ENCODE measurements at places on chromosomes 11 and 22.
A peak's percentile ranks its signal among the peaks of the same experiment; 100 is the strongest.

GRCh38 chr11:119460582-119460981 is 37.6 kb upstream of the THY1 start:
- peak; percentile 50 for DNase-seq

DNA sequence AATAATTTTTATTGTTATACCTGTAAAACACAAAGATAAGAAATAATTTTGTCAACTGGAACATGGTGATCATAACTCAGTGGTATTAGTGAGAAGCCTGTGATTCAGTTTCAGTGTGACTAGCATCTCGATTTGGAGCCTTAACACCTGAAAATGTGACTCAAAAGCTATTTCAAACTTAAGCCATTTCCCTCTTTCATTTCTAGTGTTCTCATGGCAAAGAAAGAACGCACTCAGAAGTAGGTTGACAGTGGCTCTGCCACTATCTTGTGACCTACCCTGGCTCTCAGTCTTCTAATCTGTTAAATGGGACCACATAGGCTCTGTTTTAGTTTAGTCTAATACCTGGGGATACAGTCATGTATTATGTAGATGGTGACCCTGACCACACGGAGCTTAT is 62.7 kb downstream of the ISX start:
- no peak for DNase-seq

DNA sequence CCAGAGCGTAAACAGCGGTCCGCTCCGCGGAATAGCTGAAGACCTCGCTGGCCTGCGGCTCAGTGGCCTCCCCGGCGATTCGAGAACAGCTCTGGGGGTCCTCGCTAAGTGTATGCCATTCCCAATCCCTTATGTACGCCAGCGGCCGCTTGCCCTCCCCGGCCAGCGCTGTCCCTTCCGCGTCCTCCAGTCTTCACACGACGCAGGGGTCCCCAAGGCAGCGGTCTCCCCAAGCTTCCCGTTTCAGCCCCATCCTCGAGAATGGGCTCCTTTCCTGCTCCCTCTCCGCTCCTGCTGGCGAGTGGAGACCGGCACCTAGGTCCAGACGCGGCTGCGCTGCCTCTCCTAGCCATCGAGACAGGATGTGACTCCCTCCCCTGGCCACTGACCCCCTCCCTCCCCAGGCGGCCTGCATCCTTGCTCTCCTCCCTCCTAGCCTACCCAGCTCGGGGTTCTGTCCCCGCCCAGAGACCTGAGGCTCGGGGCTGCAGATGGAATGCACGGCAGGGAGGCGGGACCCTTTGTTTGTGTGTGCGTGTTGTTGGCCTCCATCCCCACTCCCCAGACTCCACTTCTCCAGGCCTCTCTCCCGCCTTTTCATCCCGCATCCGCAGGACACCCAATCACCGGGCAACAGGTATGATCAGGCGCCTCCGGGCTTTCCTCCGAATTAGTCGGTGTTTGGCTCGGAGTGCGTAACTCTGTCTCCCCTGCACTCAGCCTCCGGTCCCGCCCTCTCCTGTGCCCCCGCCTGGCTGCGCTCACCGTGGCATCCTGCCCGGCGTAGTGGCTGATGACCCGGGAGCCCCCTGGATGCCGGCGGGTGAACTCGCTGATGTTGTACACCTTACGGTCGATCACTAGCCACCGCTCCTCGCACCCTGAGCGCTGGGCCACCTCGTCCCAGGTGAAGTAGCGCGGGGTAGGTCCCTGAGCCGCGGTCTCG is 740 bp downstream of the FADS1 start:
- no peak for DNase-seq

DNA sequence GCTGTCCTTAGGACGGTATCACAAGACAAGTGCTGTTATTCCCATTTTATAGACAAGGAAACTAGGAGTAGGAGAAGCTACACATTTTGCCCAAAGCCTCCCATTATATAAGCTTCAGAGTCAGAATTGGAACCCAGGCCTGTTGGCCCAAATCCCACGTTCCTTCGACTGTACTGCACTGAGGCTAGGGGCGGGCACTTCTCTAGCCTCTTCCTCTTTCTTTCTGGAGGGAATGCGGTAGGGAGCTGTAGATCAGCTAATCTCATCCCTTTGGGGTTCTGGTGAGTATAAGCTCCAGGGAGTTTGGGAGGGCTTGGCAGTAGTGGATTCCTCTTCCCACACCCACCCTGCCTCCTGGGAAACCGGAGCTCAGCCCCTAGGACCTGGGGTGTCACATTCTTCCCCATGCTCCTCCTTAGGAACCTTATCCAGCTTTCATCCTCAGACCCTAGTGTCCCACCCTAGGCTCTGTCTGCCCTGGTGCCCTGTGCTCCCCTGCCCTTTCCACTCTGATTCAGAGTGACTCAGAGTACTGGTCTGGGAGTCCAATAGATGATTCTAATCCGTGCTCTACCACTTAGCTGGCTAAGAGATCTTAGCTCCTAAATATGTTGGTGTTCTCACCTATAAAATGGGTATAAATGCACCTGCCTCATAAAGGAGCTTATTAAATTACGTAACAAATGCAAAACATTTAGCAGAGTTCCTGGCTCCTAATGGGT is 29.3 kb downstream of the PHLDB1 start:
- DNase-seq, result no peak

DNA sequence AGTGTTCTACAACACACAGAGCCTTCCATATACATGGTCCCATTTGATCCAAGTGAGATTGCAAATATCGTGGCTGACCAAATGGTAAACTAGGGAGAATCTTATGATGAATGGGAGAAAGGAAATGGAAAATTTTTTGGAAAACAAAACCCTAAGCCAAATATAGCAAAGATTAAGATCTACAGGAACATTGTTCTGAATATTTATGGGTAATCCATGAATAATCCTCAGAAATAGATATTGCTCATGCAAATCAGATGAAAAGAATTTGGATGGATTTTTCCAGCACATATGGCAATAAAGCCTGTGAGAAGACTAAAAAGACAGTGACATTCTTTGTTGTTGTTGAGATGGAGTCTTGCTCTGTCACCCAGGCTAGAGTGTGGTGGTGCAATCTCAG is 21.7 kb upstream of the PRDM10 start:
- no peak for DNase-seq

GRCh38 chr11:69874984-69875624 is 55.9 kb upstream of the FGF3 start:
- DNase-seq, result no peak

DNA sequence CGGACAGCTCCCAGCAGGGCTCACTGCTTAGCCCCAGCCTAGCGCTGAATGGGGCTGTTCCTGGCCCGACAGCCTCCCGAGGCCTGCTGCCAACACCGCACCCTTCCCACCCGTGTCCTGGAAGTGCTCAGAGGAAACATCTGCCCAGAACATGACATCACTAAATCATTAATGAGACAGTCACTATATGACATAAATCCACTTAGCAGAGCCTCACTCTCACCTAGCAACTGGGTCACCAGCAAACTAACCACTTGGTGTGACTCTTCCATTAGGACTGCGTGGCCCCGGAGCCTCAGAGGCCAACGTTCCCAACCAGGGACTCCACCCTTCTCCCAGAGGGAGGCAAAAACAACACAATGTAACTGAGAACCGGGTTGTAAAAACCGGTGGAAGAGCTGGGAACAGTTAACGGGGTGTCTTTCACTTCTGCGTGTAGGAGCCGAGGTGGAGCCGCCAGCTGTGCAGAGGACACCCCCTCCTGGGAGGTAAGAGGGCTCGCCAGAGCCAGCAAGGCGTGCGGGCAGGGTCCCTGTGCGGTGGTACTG is 21.4 kb upstream of the PACSIN2 start:
- DNase-seq, result no peak

- DNase-seq, result no peak
Measured at GRCh38 chr22:34847072-34847471, 218.9 kb upstream of the ISX start.

DNA sequence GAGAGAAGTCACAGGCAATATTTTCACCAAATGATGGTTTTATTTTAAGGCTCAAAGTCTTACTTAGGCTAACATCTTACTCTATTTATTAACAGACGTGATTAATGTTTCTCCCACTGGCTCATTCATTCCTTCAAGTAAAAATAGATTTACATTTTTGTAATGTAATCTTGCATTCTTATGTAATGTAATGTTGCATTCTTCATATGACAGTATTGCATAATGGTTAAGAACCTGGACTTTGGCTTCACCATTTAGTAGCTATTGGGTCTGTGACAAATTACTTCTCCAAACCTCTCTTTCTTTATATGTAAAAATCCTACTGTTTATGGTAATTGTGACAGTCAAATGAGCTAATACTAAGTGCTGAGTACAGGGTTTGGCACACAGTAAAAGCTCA is 3.3 kb upstream of the DIXDC1 start:
- DNase-seq, result no peak

DNA sequence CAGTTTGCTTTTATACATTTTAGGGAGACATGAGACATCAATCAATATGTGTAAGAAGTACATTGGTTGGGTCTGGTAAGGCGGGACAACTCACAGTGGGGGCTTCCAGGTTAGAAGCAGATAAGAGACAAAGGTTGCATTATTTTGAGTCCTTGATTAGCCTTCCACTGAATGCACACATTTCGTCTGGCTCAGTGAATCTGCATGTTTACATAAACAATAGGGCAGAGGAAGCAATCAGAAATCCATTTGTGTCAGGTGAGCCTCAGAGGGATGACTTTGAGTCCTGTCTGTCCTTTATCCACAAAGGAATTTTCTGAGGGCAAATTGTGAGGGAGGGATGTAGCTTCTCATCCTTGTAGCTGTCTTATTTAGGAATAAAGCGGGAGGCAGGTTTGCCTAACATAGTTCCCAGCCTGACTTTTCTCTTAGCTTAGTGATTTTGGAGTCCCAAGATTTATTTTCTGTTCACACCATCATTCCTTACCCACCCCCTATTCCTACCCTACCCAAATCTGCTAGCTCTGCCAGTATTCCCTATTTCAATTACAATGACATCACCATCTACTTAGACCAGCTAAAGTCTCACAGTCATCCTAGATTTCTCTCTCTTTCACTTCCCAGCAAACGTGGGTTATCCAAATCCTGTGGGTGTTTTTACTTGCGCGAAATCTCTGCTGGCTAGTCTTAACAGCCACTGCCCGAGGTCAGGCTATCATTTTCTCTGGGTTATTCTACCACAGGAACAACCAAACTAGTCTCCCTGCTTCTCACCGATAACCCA is 2.9 kb downstream of the SC5D start:
- no peak for DNase-seq

DNA sequence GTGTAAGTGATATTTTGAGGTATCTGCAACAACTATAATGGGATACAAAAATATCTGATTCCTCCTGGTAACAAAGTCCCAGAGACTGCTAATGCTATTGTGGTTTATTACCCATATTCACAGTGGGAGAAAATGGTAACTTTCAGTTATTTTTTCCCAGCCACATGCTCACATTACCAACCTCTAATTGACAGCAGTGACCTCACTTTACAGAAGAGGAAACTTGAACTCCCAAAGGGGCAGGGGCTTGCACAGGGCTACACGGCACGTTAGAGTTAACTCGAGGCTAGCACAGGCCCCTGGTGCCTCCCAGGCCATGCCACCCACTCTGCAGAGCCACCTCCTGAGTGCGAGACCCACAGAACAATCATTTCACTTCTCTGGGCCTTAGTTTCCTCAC is 132.4 kb downstream of the TENM4 start:
- DNase-seq, result peak; percentile 3

All from NAMALWA (cell line).